ENCODE measurements at places on chromosomes 1 and 21.

DNA sequence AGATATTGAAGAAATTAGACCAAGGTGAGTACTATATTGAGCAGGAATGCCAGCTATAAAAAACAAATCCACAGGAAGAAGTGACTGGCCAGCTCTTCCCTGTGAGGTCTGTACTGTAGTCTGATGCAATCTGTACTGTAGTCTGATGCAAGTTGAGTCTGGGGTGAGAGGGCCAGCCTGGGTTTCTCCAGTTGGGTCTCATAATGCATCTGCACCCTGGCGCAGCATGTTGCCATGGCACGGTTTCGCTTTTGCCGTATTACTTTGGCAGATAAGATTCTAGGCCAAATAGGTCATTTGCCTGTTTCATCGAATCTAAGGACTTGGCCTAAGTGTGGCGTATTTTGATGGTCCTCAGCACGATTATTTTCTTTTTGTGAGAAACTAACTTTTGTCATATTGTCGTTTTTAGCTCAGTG is 24.4 kb upstream of the PGD start:
- H3K27me3 ChIP-seq: no peaks in the 10 kb centered on the region
- H3K27ac ChIP-seq: no peak overlapping the region
- H3K4me3 ChIP-seq: no peak overlapping the region
- H3K36me3 ChIP-seq: peaks cover 44% of the 10 kb centered on the region

GRCh38 chr1:115337633-115338456 is at the start of gene NGF:
TSS of gene NGF (minus strand) at chr1:115338249. CDS start at chr1:115286795, 51,454 bp downstream.
- H3K4me3 ChIP-seq: no peak within 1 kb of the TSS
- H3K27ac ChIP-seq: no peak within 1 kb of the TSS
- peak; percentile 13 for DNase-seq
- no peaks in the 10 kb centered on the region for H3K27me3 ChIP-seq
- H3K4me1 ChIP-seq: peaks cover 18% of the 10 kb centered on the region
- no peaks in the 10 kb centered on the region for H3K36me3 ChIP-seq

DNA sequence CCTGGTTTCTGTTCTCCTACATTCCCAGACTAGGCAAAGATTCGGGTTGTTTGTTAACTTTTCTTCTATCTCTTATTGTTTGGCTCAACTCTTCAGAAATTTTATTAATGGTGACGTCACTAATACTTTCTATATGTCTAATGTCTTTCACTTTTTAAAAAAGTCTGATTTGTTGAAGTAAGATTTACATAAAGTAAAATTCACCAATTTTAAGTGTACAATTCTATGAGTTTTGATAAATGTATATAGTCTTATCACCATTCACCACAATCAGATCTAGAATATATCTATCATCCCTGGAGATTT is 27.8 kb downstream of the EXTL2 start:
- no peak overlapping the region for H3K27ac ChIP-seq
- H3K36me3 ChIP-seq: no peaks in the 10 kb centered on the region
- DNase-seq: no peak
- no peak overlapping the region for H3K4me3 ChIP-seq
- H3K27me3 ChIP-seq: no peaks in the 10 kb centered on the region

GRCh38 chr1:56065729-56066128 is 513.6 kb downstream of the PLPP3 start:
- peaks cover 23% of the 10 kb centered on the region for H3K4me1 ChIP-seq
- H3K4me3 ChIP-seq: no peak overlapping the region
- H3K27ac ChIP-seq: no peak overlapping the region
- DNase-seq: no peak
- H3K36me3 ChIP-seq: no peaks in the 10 kb centered on the region

DNA sequence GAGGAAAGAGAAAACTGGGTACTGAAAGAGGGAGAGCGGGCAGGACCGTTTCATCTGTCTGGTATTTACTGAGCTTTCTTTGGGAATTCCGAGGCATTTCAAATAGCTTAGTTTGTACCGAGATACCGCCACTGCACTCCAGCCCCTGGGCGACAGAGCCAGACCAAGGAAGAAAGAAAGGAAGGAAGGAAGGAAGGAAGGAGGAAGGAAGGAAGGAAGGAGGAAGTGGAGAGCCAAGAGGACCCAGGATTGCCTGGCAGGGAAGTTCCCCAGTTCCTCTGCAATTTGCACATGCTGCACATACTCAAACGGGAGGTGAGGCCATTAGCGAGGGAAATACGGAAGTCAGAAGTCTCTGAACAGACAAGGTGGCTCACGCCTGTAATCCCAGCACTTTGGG is 961 bp upstream of the FUCA1 start:
- H3K27me3 ChIP-seq: no peaks in the 10 kb centered on the region
- peaks cover 14% of the 10 kb centered on the region for H3K4me1 ChIP-seq
- H3K36me3 ChIP-seq: peaks cover 6% of the 10 kb centered on the region
- peak overlapping the region; percentile 86 for H3K27ac ChIP-seq
- H3K4me3 ChIP-seq: peak overlapping the region; percentile 61

GRCh38 chr1:25088946-25089345 is 143.4 kb downstream of the SYF2 start:
- no peak overlapping the region for H3K4me3 ChIP-seq
- H3K36me3 ChIP-seq: no peaks in the 10 kb centered on the region
- no peak for DNase-seq
- no peak overlapping the region for H3K27ac ChIP-seq
- no peaks in the 10 kb centered on the region for H3K4me1 ChIP-seq
- no peaks in the 10 kb centered on the region for H3K27me3 ChIP-seq

DNA sequence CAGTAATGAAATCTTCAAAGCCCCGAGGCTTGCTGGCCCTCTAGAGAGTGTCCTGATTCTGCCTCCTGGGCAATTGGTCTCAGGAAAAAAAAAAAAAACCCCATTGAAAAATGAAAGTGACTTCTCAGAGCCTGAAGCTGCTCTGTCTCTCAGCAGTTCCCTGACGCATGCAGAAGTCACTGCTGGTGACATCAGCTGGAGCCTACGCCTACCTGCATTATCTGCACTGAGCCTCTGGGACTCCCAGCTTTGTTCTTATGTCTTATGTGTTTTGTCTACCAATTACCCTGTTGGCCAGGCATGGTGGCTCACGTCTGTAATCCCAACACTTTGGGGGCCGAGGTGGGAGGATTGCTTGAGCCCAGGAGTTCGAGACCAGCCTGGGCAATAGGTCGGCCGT is 10.1 kb upstream of the SLC25A33 start:
- DNase-seq: no peak
- H3K27me3 ChIP-seq: no peaks in the 10 kb centered on the region
- no peaks in the 10 kb centered on the region for H3K36me3 ChIP-seq
- H3K4me1 ChIP-seq: peaks cover 20% of the 10 kb centered on the region
- no peak overlapping the region for H3K27ac ChIP-seq

DNA sequence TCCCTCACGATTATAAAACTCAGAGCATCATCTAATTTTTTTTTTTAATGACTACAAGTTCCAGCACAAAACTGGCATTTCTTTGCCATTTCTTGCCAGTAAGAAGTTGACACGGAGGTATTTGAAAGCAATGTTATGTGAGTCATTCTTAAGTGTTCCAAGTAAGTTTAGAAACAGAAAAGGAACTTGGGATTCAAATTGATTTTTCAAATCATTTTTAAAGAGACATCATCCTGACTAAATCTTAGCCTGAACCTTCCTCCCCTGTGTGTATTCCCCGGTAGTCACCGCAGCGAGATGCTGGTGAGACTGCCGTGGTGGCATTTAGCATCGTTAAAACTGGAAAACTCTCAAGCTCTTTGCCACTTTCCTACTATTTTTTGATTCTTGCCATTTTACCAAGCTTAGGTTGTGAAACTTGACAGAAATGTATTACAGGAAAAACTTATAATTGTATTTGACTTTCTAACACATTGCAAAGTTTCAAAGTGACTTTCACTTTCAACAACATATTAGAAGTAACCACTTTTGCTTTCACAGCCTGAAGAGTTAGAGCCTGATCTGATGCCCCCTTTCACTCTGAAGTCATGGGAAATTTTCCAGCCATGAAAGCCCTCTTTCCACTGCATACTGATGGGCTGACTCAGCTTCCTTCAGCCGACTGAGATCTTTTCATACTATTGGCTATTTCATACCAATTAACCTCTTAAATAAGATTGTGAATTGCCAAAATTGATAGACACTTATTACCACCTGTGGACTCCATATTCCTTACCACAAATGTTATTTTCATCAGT is 61.4 kb downstream of the OLFML2B start:
- DNase-seq: no peak
- H3K27me3 ChIP-seq: no peaks in the 10 kb centered on the region
- no peak overlapping the region for H3K4me3 ChIP-seq

GRCh38 chr1:57638239-57638638 is 214.4 kb upstream of the DAB1 start:
- no peak overlapping the region for H3K4me3 ChIP-seq
- no peak for DNase-seq
- H3K27me3 ChIP-seq: no peaks in the 10 kb centered on the region
- H3K36me3 ChIP-seq: no peaks in the 10 kb centered on the region
- no peak overlapping the region for H3K27ac ChIP-seq
- H3K4me1 ChIP-seq: no peaks in the 10 kb centered on the region

- H3K4me3 ChIP-seq: no peak overlapping the region
- peaks cover 5% of the 10 kb centered on the region for H3K4me1 ChIP-seq
- H3K36me3 ChIP-seq: no peaks in the 10 kb centered on the region
These were observed 25.2 kb downstream of the ETS2 start for GRCh38 chr21:38830671-38831525.

DNA sequence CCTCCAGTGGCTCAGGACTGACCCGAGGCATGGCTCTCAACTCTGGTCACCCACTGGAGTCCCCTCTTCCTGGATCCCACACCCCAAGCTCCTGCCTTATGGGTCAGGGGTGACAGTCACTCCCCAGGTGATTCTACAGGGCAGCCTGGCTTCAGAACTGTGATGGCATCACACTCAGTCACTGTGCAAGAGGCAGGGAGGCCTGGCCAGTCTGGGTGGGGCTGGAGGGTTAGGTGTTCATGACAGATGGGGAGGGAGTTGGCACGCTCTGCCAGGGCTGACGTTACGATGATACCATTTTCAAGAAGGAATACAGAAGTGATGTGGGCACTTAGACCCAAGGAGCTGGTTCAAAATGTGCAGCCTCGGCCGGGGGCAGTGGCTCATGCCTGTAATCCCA is 25.2 kb upstream of the ABCG1 start:
- H3K27ac ChIP-seq: no peak overlapping the region
- H3K36me3 ChIP-seq: no peaks in the 10 kb centered on the region
- H3K27me3 ChIP-seq: no peaks in the 10 kb centered on the region
- no peak for DNase-seq

DNA sequence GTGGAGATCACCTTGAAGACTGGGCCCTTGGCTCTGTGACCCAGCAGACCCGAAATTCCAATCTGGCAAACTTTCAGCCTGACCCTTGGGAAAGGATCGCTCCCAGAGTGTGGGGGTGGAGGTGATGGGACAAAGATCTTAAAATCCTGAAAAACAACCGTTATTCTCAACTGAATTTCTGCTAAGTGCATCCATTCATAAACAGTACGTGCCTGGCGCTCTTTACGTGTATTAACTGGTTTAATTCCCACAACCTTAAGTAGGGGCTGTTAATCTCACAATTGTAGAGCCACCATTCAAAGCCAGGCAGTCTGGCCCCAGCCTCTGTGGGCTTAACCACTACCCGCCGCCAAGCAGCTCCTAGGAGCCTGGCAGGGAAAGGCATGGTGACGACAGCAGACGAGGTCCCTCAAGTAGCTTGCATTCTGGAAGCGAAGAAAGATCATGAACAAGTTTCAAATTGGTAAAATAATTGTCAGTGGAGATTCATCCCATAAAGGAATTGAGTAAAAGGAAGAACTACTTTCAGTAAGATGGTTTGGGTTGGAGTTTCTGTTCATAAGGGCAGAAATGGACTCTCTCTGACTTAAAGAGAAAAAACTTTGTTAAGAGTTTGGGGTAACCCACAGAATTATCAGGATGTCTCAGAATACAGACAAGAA is 11.4 kb upstream of the RGS16 start:
- H3K27me3 ChIP-seq: no peaks in the 10 kb centered on the region
- H3K4me3 ChIP-seq: peak overlapping the region; percentile 31
- peak; percentile 71 for DNase-seq
- H3K4me1 ChIP-seq: peaks cover 48% of the 10 kb centered on the region
- H3K36me3 ChIP-seq: no peaks in the 10 kb centered on the region

- no peak overlapping the region for H3K27ac ChIP-seq
- H3K4me3 ChIP-seq: no peak overlapping the region
- H3K4me1 ChIP-seq: peaks cover 26% of the 10 kb centered on the region
- H3K27me3 ChIP-seq: no peaks in the 10 kb centered on the region
These were observed 4.6 kb upstream of the PRDM16 start for GRCh38 chr1:3064296-3064850.

Measured in thyroid gland (tissue), 4 donors.